ENCODE measurements at places on chromosomes 13 and 19.

- H3K4me3 ChIP-seq = no peak overlapping the region
- H3K36me3 ChIP-seq = no peaks in the 10 kb centered on the region
- peaks cover 2% of the 10 kb centered on the region for H3K27me3 ChIP-seq
- no peaks in the 10 kb centered on the region for H3K4me1 ChIP-seq
- no peak for DNase-seq
These were observed 52.5 kb downstream of the C13orf42 start for GRCh38 chr13:51058461-51059167.

DNA sequence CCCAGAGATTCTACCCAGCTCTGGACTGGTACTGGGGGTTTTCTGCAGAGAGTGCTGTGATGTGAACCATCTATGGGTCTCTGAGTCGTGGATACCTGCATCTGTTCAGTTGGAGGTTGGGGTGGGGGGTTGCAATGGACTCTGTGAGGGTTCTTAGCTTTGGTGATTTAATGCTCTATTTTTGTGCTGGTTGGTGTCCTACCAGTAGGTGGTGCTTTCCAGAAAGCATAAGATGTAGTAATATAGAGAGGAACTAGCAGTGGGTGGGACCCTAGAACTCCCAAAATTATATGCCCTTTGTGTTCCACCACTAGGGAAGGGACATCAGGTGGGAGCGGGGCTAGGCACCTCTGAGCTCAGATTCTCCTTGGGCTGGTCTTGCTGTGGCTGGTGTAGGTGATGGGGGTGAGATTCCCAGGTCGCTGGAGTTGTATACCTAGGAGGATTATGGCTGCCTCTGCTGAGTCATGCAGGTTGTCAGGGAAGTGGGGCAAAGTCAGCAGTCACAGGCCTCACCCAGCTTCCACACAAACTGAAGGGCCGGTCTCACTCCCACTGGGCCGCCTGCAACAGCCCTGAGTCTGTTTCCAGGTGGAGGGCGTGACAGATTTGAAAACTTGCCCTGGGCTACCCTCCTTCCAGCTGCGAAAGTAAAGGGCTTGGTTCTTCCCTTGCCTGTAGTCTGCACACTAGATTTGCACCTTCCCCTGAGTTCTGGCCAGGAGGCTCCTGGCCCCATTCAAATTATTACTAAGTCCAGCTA lies 573.0 kb upstream of the SLITRK1 start:
- no peaks in the 10 kb centered on the region for H3K4me1 ChIP-seq
- no peaks in the 10 kb centered on the region for H3K27me3 ChIP-seq
- no peak overlapping the region for H3K4me3 ChIP-seq

DNA sequence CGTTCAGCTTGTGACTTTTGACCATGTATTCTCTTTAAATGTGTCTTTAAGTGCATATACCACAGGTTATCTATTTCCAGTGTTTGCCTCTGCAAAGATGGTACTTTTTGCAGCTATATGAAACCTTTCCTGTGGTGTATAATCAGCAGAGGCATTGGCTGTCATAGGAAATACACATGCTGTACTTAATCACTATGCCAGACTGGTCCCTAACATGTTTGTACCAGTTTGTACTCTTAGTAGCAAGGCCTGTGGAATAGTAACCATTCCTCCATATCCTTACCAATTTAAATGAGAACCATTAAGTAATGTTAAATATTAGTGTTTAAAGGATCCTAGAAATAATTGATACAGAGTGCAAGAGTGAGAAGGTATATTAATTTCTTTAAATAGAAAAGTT lies 69.8 kb downstream of the CDK8 start:
- peaks cover 10% of the 10 kb centered on the region for H3K4me1 ChIP-seq
- no peak overlapping the region for H3K27ac ChIP-seq
- DNase-seq = no peak
- H3K4me3 ChIP-seq = no peak overlapping the region

- H3K4me3 ChIP-seq = no peak overlapping the region
- no peak overlapping the region for H3K27ac ChIP-seq
- H3K36me3 ChIP-seq = no peaks in the 10 kb centered on the region
- no peak for DNase-seq
These were observed 76.1 kb upstream of the POMP start for GRCh38 chr13:28582892-28583240.

DNA sequence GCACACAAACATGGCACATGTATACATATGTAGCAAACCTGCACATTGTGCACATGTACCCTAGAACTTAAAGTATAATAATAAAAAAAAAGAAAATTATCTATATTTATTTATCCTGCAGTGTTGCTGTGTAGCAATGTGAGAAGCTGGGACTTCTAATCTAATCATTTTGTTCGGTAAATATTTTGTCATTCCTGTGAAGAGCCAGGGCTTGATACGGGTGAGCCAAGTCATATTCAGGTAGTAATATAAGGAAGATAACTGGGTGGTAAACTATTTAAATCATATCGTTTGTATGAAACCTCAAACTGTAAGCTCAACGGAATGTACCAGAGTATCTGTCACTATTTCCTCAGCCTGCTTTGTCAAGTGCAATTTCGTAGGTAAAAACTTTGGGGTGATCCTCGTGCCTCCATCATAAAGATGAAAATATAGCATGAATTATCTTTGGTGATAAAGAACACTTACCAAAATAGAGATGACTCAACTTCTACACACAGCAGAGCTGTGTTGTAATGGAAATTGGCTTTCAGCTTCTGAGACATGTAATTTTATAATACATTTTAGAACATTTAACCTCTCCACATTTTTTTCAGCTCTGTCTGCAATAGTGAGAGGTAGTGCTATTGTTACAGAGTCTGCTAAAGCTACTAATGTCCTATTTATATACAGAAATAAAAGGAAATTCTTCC lies 92.9 kb downstream of the PCDH9 start:
- H3K4me3 ChIP-seq = no peak overlapping the region
- H3K27ac ChIP-seq = no peak overlapping the region
- no peak for DNase-seq
- no peaks in the 10 kb centered on the region for H3K27me3 ChIP-seq
- no peaks in the 10 kb centered on the region for H3K36me3 ChIP-seq
- no peaks in the 10 kb centered on the region for H3K4me1 ChIP-seq

- no peak overlapping the region for H3K27ac ChIP-seq
- peaks cover 38% of the 10 kb centered on the region for H3K27me3 ChIP-seq
- H3K4me3 ChIP-seq = no peak overlapping the region
- no peak for DNase-seq
- no peaks in the 10 kb centered on the region for H3K36me3 ChIP-seq
- no peaks in the 10 kb centered on the region for H3K4me1 ChIP-seq
These were observed 9.5 kb upstream of the VSTM2B start for GRCh38 chr19:29516358-29516725.

DNA sequence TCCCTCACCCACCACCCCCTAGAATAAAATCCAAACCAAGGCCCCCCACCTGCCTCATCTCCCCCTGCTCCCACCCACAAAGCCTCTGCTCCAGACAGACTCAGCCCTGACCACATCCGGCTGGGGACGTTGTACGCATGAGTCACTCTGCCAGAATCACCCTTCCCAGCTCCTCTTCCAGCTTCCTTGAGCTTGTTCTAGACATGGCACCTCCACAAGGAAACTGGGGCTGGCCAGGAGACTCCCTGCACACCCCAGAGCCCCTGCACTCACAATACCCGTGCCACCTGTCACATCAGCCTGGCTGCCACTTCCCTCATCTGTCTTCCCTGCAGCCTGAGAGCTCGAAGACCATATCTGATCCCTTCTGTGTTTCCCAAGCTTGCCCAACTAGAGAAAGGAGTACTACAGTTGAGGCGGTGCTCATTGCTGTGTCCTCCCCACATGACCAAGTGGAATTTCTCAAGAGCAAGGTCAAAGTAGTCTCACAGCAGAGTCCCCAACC lies 9.7 kb downstream of the DEDD2 start:
- H3K36me3 ChIP-seq = peaks cover 82% of the 10 kb centered on the region
- peaks cover 39% of the 10 kb centered on the region for H3K4me1 ChIP-seq
- DNase-seq = no peak

GRCh38 chr13:72198042-72198441 lies 331.0 kb upstream of the DACH1 start:
- no peaks in the 10 kb centered on the region for H3K36me3 ChIP-seq
- H3K27me3 ChIP-seq = no peaks in the 10 kb centered on the region
- H3K27ac ChIP-seq = no peak overlapping the region
- H3K4me3 ChIP-seq = no peak overlapping the region

GRCh38 chr19:30625947-30626625 lies 253.9 kb downstream of the ZNF536 start:
- no peak overlapping the region for H3K4me3 ChIP-seq
- no peaks in the 10 kb centered on the region for H3K36me3 ChIP-seq
- no peak for DNase-seq
- H3K27ac ChIP-seq = no peak overlapping the region
- H3K4me1 ChIP-seq = no peaks in the 10 kb centered on the region

- DNase-seq = no peak
- no peaks in the 10 kb centered on the region for H3K36me3 ChIP-seq
- no peak overlapping the region for H3K27ac ChIP-seq
- H3K4me3 ChIP-seq = no peak overlapping the region
These were observed 89.5 kb downstream of the EFNB2 start for GRCh38 chr13:106445996-106446395.

- H3K27me3 ChIP-seq = peaks cover 48% of the 10 kb centered on the region
- no peaks in the 10 kb centered on the region for H3K36me3 ChIP-seq
- H3K4me1 ChIP-seq = no peaks in the 10 kb centered on the region
- no peak overlapping the region for H3K27ac ChIP-seq
- no peak for DNase-seq
These were observed 58.4 kb downstream of the ZIC5 start for GRCh38 chr13:99913167-99913566.

GRCh38 chr13:66618702-66619101 lies 611.4 kb downstream of the PCDH9 start:
- no peaks in the 10 kb centered on the region for H3K36me3 ChIP-seq
- no peaks in the 10 kb centered on the region for H3K27me3 ChIP-seq
- no peak overlapping the region for H3K4me3 ChIP-seq
- H3K27ac ChIP-seq = no peak overlapping the region

DNA sequence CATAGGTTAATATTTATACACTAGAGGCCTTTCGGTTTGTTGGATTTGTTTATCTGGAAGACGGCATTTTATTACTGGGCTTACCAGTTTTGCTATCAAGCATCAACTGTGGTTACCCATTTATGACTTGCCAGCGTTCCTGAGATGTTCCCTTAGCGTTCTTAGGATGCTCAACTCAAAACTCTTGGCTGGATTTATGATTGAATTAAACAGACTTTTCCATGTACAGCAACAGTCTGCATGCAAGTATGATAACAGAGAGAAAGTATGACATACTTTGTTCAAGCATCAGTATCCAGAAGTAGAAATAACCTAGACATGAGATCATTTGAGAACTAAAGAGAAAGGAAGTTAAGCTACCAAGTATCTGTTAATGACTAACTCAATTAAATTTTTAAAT lies 29.9 kb upstream of the RNF113B start:
- H3K27ac ChIP-seq = no peak overlapping the region
- no peaks in the 10 kb centered on the region for H3K36me3 ChIP-seq
- H3K4me3 ChIP-seq = no peak overlapping the region
- no peaks in the 10 kb centered on the region for H3K4me1 ChIP-seq
- no peaks in the 10 kb centered on the region for H3K27me3 ChIP-seq

DNA sequence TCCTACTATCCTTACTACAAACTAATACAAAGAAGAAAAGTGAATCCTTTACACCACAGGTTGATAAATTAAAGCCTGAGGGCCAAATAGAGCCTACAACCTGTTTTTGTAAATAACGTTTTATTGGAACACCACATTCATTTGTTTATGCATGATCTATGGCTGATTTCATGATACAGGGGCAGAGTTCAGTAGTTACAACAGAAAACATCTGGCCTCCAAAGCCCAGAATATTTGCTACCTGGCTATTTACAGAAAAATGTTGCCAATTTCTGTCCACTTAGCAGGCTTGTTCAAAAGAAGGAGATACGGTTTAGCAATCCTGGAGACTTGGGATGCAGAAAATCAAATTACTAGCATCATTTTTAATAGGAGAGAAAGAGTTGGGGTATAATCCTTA lies 24.1 kb downstream of the DCT start:
- no peak for DNase-seq
- H3K4me3 ChIP-seq = no peak overlapping the region
- H3K27ac ChIP-seq = no peak overlapping the region
- no peaks in the 10 kb centered on the region for H3K27me3 ChIP-seq

GRCh38 chr19:6803036-6803404 lies 30.5 kb downstream of the VAV1 start:
- peaks cover 5% of the 10 kb centered on the region for H3K27me3 ChIP-seq
- H3K4me1 ChIP-seq = peaks cover 11% of the 10 kb centered on the region
- no peak for DNase-seq
- no peak overlapping the region for H3K4me3 ChIP-seq
- no peaks in the 10 kb centered on the region for H3K36me3 ChIP-seq
- no peak overlapping the region for H3K27ac ChIP-seq

DNA sequence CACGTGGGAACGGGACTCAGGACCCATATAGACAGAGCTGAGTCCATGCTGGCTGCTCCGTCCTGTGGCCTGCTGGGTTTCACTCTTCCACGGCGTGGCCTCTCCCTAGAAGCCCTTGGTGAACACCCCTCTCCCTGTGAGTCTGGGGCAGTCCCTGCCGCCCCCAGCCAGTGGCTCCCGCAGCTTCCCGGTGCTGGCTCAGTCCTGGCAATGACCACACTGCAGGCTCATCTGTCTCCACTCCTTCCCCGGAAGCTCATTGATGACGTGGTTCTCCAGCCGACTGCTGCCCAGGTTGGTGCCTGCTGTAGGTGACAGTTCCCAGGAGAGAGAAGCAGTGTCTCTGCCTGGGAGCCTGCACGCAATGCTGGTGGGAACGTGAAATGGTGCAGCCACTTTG lies 2.1 kb upstream of the TEX29 start:
- no peak overlapping the region for H3K27ac ChIP-seq
- H3K4me3 ChIP-seq = no peak overlapping the region

DNA sequence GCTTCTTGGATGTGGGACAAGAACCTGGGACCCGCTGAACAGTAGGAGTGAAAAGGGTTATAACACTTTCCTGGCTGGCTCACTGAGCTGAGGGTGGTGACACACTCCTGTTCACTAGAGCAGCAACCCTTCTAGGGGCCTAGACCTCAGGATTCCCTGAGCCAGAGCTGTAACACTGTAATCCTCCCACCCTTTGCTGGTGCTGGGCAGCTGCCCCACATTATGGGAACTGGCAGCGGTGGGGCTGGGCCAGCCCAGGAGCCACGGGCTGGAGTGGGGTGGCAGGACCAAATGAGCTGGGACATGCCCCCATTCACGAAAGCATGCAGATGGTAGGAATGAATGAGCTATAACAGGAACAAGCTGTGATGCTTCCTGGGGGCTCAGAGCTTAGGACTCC lies 110.6 kb downstream of the B3GLCT start:
- no peaks in the 10 kb centered on the region for H3K27me3 ChIP-seq
- no peak overlapping the region for H3K27ac ChIP-seq
- no peaks in the 10 kb centered on the region for H3K4me1 ChIP-seq
- H3K36me3 ChIP-seq = peaks cover 5% of the 10 kb centered on the region
- H3K4me3 ChIP-seq = no peak overlapping the region

- no peaks in the 10 kb centered on the region for H3K36me3 ChIP-seq
- peak overlapping the region; percentile 92 for H3K27ac ChIP-seq
- H3K27me3 ChIP-seq = no peaks in the 10 kb centered on the region
- H3K4me1 ChIP-seq = peaks cover 38% of the 10 kb centered on the region
These were observed 573 bp upstream of the STARD13 start for GRCh38 chr13:33286128-33286527.

Data from suprapubic skin (tissue), 4 donors.